GM12878 (cell line): ENCODE measurements at places on chromosomes 1 and 21. TPM values are rescaled to one million over a fixed set of nuclear protein-coding genes. Genes with fewer than 3 reads are reported as not detected.

The HHIPL2 gene
- total RNA-seq = 0.13 TPM in 1 of 2 replicates, not detected in the other

The PLA2G2F gene
- total RNA-seq = not detected in 2 replicates

The SH2D1B gene
- total RNA-seq = not detected in 2 replicates

The RHD gene
- total RNA-seq = 0.13 TPM in 1 of 2 replicates, not detected in the other

The ECM1 gene
- 1.0 and 1.3 TPM in 2 replicates for total RNA-seq
